Activated CD4-positive, CD25-positive, alpha-beta regulatory T cell treated with anti-CD3 and anti-CD28 coated beads, Interleukin-2, amount 50 U/mL, for 72 hours (primary cell): ENCODE measurements at places on chromosomes 7 and 10.
A peak's percentile ranks its signal among the peaks of the same experiment; 100 is the strongest.

DNA sequence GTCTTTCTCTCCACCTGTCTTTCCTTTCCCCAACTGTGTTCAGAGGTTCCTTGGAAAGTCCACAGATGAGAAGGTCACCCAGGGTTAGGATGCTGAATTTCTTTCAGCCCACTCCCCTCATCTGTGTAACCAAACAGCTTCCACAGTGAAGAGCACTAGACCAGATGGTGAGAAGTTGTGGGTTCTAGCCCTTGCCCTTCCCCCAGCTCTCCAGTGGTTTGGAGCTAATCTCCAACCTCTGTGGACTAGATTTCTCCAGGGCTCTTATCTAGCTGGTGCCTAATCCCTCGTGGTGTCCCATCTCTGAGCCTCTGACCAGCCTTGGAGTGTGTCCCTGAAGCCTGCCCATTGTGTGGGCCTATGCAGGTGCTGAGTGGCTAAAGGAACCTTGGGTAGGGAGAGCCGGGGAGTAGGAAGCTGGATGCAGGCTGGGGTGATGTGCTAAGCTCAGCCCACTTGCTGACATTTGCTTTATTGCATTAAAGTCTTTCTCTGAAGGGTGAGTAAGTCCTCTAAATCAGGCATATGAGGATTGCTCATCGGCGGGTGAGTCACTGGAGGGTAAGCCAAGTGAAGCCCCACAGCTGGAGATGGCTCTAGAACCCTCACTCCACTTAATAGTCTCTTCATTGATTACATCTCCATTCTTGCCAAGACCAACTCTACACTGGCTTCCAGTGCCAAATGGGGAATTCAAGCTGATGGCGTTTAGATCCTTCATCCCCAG lies 14.9 kb downstream of the DUSP5 start:
- DNase-seq = peak; percentile 41

- no peak for DNase-seq
These were observed 56.6 kb downstream of the INPP5A start for GRCh38 chr10:132593900-132594876.

DNA sequence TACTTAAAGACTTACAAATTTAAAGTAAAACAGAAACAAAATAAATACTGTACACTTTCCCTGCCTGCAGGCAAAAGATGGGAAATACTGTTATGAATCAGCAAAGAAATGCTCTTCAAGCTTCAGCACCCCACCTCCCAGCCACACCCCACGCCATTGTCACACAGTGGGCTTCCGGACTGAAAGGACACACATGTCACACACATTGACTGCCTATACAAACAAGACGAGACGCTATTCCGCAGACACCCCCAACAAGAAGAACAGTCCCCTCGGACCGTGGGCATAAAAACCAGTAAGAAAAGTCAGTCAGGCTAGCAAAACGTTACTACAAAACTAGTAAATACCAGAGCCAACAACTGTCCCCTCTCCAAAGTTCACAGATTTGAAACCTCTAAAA lies 22.2 kb upstream of the PARP12 start:
- DNase-seq = no peak

GRCh38 chr10:26048756-26049155 lies 114.7 kb downstream of the MYO3A start:
- DNase-seq = no peak

- no peak for DNase-seq
These were observed at the start of gene AGR2 for GRCh38 chr7:16804674-16805439. Gene AGR2, minus strand, starts transcription at chr7:16804999. Its CDS starts 3,203 bp downstream, at chr7:16801796.

DNA sequence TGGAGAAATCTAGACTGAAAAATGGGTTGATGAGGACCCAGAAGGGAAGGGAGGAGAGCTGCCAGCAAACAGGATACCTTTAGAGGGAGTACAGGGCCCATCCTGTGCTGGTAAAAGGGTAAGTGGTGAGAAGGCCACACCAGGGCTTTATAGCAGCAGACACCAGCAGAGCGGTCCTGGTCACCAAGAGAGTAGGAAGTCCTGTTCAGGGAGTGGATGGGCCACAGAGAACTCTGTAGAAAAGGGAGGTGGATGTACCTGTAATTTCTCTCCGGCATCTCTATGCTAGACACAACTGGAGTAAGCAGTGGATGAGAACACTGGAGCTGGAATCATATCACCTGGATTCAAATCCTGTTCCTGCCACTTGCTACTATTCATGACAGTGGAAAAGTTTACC lies 867.2 kb downstream of the CCSER2 start:
- DNase-seq = no peak

- DNase-seq = no peak
These were observed 680.6 kb upstream of the MBL2 start for GRCh38 chr10:53453196-53453595.

- DNase-seq = no peak
These were observed 23.3 kb downstream of the CALML3 start for GRCh38 chr10:5547931-5548660.

DNA sequence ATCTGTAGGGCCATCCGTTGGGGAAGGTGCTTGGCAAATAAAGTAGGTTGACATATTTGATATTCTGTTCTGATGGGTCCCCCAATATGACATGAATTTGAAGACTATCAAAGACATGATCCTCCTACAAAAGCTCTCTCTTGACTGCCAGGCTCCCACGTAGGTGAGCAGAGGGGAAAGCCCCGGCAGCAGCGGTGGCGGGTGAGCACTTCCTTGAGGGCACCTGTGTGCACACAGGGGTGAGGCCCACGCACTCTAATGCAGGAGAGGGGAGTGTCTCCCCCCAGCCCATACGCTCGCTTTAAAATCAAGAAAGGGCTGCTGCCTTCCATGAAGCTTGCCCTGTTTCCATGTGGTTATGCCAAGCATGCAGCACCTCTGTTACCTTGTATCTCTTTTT lies 100.4 kb downstream of the TAX1BP1 start:
- peak; percentile 43 for DNase-seq

DNA sequence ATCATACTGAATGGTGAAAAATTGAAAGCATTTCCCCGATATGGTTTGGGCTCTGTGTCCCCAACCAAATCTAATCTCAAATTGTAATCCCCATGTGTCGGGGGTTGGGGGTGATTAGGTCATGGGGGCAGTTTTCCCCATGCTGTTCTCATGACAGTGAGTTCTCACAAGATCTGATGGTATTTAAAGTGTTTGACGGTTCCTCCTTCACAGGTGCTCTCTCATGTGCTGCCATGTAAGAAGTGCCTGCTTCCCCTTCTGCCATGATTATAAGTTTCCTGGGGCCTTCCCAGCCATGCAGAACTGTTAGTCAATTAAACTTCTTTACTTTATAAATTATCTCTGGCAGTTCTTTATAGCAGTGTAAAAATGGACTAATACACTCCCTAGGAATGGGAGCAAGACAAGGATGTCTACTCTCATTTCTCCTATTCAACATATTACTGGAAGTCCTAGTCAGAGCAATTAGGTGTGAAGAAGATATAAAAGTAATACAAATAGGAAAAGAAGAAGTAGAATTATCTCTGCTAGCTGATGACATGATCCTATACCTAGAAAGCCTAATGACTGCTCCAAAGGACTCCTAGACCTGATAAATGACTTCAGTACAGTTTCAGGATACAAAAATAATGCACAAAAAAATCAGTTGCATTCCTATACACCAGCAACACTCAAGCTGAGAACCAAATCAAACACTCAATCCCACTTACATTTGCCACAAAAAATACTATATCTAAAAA lies 260.6 kb downstream of the RNLS start:
- no peak for DNase-seq

DNA sequence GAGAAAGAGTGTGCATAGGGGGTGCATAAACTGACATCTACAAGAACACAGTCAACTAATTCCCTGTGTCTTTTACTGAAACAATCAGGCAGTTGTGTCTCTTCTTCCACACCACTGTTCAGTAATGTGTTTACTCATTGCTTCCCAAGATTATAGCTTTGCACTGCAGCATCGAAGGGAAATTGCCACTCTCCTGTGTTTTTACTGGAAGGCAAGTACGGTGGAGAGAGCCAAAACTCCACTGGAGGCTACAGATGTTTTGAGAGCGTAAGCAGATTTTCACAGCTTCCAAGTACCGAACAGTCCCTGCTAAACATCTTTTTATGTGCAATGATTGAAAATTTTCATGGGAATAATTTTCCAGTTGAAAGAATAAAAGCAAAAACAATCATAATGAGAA lies 510.5 kb upstream of the AKR1E2 start:
- DNase-seq = no peak

GRCh38 chr10:45591280-45591679 lies 81.3 kb downstream of the ZFAND4 start:
- no peak for DNase-seq

DNA sequence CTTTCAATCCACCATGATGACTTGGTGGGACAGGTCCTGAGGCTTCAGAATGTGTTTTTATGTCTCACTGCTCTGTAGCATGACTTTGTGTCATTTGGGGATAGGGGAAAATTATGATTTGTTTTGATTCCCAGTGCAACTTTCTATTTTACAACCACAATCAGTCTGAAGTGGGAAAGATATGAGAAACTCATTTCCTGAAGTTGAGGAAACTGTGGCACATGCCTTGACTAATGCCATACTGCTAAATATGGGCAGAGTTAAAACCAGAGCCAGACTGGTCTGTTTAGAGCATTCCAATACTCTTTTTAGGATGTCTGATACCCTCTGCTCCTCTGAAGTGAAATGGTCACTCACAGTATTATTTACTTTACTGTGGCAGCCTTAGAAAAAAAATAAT lies 307.7 kb downstream of the ADRA2A start:
- no peak for DNase-seq

- DNase-seq = no peak
These were observed 14.9 kb downstream of the ANKMY2 start for GRCh38 chr7:16630654-16631053.

- no peak for DNase-seq
These were observed 156.9 kb upstream of the PCBD1 start for GRCh38 chr10:71045204-71045809.
